SK-N-SH (cell line): ENCODE measurements at places on chromosomes 5 and 9. TPM values are rescaled to one million over a fixed set of nuclear protein-coding genes. Genes with fewer than 3 reads are reported as not detected.

- no peak for DNase-seq
These were observed 64.0 kb downstream of the NSUN2 start for GRCh38 chr5:6568889-6569288.

GRCh38 chr9:114518599-114519022 lies 13.3 kb upstream of the WHRN start:
- DNase-seq, result no peak

PTGS1 gene
- polyA plus RNA-seq, result 4.0 and 5.4 TPM in 2 replicates

DNA sequence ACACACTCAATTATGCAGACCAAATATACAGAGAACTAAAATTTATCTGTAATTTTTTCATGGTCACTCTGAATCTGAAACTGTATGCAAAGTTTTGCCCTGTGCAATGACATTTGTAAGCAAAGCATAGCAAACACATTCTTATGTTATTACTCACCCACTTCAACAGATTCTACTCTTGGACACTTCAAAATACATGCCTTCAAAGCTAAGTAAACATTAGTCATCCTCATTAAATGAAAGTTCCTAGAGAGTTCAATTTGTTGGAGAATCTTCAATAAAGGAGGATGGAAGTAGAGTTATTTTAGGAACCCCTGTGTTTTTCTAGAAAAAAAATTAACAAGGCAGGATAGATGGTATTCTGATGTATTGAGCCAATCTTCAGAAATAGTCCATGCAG lies 639.7 kb upstream of the C9orf72 start:
- no peak for DNase-seq
